Stimulated activated naive CD8-positive, alpha-beta T cell treated with anti-CD3 and anti-CD28 coated beads, Interleukin-15, amount 100 ng/mL, for 72 hours (primary cell): ENCODE measurements at places on chromosomes 1 and 21.

DNA sequence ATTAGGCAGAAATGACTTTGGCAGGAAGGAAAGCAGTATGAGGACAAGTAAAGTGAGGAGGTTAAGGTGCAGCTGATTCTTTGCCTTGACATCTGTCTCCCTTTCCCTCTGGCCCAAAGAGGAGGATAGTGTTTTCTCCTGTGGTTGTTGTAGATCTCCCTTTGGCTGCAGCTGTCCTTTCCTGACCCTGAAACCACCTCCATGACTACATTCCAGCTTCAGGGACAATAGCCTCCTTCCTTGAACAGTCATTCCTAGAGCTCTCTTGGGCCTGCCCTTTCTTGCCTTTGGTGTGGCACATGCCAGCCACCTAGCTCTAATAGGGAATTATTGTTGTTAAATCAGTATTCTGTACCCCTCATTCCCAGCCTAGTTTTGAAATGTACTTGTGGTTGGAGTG is 6.2 kb downstream of the ZMYM1 start:
- DNase-seq = no peak

DNA sequence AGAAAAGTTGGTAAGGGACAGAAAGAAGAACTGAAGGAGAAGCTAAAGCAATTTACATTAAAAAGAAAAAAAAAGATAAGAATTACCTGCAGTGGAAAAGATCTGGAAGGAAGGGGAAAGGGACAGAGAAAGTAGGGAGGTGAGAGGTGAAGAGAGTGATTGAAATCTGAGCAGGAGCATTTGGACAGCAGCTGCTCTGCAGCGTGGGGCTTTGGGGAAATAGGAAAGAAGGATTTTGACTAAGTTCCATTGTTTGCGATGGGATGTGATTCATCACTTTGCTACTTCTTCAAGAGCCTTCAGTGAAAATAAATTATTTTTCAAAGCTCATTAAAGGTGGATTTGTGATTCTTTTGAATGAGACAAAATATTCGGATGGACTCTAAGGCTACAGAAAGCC is 26.1 kb upstream of the NMNAT2 start:
- no peak for DNase-seq

GRCh38 chr21:45140346-45140940 is 66.1 kb downstream of the ADARB1 start:
- DNase-seq = peak; percentile 51

- no peak for DNase-seq
Measured at GRCh38 chr1:219171192-219171935, 2.3 kb upstream of the LYPLAL1 start.
